Heart left ventricle (tissue), 16 donors: ENCODE measurements at places on chromosomes 3 and 15. TPM values are rescaled to one million over a fixed set of nuclear protein-coding genes. Genes with fewer than 3 reads are reported as not detected.

DNA sequence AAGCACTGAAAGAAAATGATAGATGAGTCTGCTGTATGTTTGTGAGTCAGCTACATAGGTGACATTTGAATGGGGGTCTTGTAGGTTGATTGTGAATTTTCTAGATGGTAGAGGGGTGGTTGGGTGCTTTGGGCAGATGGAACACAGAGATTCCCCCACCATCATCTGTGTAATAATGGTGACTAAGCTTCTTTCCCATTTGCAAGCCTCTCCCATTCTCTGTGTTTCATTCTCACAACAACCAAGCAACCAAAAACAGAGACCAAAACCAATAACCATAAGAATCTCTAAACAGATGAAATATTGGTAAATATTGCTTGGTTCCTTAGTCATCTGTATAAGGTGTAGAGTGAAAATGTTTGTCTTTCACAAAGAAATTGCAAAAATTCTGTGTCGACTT, 17.8 kb upstream of the UTS2B start:
- DNase-seq: no peak

DNA sequence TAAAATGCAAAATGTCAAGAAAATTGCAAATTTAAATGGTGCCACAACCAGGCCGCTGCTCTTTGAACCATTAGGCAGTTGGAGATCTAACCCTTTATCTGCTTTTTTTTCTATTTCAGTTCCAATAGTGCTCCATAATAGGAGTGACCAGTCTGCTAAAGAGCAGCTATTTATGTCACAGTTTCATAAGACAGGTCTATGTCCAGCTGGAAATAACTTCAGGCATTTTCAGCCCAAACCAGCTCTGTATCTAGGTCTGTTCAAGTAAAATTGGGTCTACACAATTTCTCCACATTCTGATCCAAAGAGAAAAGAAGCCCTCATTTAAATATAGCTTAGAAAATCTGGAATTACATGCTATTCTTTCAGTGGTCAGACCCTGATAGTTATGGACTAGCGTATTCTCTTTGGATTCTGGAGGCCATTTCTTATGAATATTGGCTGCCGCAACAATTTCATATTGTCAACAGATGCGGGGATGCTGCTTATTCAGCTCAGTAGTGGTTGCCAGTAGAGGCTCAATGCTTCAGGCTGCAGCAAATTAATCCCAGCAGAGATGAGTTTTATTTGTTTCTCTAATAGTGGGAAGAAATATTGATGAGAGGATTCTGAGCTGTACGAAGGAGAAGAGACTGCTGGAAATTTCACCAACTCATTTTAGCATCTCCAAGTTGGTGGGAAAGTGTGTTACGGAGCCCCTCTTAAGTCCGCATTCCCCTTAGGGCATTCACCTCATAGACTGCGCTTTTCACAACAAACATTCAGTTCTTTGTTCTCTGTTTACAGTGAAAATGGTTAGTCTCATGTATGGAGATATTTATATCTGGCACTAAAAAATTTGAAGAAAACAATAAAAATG, 887.0 kb downstream of the ROBO1 start:
- no peak for DNase-seq

DNA sequence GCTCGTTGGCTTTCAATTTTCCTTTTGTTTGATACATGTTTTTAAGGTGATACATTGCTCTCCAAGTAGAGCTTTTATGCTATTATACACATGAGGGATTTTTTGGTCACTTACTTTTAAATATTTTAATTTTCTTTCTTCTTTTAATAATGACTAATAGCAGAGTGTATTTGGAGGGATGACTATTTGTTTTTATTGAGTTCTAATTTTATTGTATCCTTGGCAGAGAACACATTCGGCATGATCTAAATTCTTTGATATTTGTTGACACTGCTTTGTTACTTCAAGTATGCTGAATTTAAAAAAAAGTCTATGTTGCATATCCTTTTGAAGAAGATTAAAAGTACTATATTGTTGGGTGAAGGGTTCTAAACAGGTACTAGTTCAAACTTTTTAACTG, 149.9 kb upstream of the PDZRN3 start:
- no peak for DNase-seq

DNA sequence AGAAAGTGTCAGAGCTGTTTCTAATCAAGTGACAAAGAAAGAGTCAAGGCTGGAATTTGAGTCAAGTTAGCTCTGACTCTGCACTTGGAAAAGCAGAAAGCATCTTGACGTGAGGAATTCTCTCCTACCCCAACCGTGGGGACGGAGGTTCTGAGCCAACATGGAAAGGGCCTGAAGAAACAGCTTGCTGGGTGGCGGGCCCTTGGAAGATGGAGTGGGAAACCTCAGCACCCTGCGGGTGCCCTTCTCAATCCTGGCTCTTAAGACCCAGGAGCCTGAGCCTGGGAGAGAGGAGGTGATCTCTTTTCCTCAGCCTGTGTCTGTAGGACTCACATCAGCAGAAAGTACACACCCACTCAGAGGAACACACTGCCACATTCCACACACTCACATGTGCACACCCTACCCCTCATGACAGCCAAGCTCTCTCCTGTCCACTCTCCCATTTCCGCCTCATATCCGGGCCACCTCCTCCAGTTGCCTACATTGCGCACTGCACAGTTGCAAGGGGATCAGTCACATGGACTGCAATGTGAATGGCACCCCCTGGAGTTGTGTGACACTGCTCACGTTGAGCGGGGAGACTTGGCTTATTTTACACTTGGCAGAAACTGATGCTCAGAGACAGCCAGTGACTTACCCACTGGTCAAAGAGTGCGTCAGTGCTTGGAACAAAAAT, 101.5 kb upstream of the SLC6A6 start:
- peak; percentile 36 for DNase-seq

GRCh38 chr3:196214783-196215441, 1.4 kb upstream of the SLC51A start:
- DNase-seq: no peak

DNA sequence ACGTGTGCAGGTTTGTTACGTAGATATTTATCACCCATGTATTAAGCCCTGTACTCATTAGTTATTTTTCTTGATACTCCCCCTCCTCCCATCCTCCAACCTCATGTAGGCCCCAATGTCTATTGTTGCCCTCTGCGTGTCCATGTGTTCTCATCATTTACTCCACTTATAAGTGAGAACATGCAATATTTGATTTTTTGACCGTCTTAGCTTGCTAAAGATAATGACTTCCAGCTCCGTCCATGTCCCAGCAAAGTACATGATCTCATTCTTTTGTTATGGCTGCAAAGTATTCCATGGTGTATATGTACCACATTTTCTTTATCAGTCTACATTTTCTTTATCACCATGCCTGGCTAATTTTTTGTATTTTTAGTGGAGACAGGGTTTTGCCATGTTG, 623.2 kb downstream of the SQOR start:
- no peak for DNase-seq

The DMXL2 gene
- 5.9 TPM for polyA plus RNA-seq

GRCh38 chr3:9316881-9317361, 45.9 kb upstream of the THUMPD3 start:
- peak; percentile 29 for DNase-seq

GRCh38 chr3:41178576-41178975, 20.7 kb upstream of the CTNNB1 start:
- DNase-seq: no peak

- DNase-seq: no peak
Measured at GRCh38 chr3:18886331-18886730, 262.0 kb upstream of the KCNH8 start.

The GPR171 gene
- 0.19 TPM for polyA plus RNA-seq

DNA sequence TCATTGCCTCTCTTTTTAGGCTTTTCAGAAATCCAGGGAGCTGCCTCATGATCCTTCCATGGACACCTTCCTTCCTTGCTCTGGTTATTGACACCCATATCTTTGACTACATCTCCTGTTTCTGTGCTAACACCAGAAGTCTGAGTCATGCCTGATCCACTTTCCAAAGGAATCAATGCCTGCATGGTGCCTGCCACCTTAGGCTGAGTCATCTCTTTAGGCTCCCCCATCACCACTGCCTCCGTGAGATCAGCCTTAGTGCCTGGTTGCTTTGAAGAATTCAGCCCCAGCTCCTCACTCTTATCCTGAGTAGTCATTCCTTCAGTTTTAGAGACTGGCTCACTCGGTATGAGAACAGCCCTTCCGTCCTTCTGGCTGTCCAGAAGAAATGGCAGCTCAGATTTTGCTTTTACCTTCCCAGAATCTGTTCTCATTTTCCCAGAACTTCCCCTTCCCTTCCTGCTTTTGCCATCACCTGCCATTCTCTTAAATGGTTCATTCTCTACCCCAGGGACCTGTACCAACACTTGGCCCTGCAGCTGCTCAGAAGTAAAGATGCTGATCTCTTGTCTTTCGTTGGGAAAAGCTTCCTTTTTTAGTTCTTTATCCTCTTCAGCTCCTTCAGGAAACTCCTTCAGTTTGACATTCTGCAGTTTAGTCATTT, 105.3 kb downstream of the MAP4 start:
- no peak for DNase-seq

The GALNT15 gene
- 12.0 TPM for polyA plus RNA-seq

- no peak for DNase-seq
Measured at GRCh38 chr3:187257992-187258692, 33.4 kb downstream of the MASP1 start.

GRCh38 chr3:46936733-46937250, 39.8 kb downstream of the CCDC12 start:
- no peak for DNase-seq

GRCh38 chr3:133447750-133448477, 48.1 kb downstream of the BFSP2 start:
- DNase-seq: no peak

The PLXNB1 gene
- polyA plus RNA-seq: 31.8 TPM
